Activated T-helper 9 cell treated with anti-CD3 and anti-CD28 coated beads, Interleukin-2, amount 50 U/mL, for 16 hours (primary cell): ENCODE measurements at places on chromosomes 3 and 15.

DNA sequence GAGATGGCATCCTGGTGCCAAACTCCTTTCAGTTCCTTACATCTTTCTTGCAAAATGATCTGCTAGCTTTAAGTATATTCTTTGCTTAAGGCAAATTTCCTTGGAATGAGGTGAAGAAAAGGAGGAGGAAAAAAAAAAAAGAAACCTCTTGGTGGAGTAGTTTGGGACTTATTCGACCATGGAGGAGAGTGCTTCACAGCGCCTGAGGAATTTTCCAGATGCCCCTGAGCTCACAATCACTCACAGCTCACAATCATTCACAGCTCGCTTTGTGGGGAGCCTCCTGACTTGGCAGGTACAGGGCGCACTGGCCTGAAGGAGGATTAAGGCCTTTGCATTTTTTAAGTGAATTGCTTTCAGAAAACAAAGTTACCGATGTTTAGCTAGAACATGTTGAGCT, 53.9 kb downstream of the BOC start:
- no peak for DNase-seq

GRCh38 chr3:114329823-114330222, 36.0 kb downstream of the TIGIT start:
- DNase-seq: no peak

DNA sequence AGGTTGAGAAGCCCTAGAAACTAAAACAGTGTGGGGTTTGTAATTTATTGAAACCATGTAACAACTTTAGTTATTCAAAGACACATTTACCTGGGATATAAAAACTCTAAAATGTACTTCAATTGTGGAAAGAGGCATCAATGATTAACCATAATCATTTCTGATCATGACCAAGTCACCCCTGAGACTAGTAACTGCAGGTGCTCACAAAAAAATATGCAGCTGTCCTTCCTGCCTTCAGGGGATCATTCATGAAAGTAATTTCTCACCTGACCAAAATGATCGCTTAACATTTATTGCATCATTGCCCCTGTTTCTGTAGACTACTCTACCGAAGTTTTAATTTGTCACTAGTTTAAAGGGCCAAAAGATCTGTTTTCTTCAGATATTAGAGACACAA, 9.0 kb downstream of the ACP3 start:
- no peak for DNase-seq

GRCh38 chr3:169604568-169604967, 58.9 kb downstream of the MECOM start:
- no peak for DNase-seq

GRCh38 chr3:53711387-53711786, 134.8 kb downstream of the CHDH start:
- no peak for DNase-seq

GRCh38 chr3:154137036-154137435, 15.8 kb downstream of the ARHGEF26 start:
- no peak for DNase-seq

GRCh38 chr3:13851997-13852637, 27.8 kb downstream of the WNT7A start:
- no peak for DNase-seq

- no peak for DNase-seq
These were observed 31.0 kb upstream of the FAM3D start for GRCh38 chr3:58697561-58697960.

DNA sequence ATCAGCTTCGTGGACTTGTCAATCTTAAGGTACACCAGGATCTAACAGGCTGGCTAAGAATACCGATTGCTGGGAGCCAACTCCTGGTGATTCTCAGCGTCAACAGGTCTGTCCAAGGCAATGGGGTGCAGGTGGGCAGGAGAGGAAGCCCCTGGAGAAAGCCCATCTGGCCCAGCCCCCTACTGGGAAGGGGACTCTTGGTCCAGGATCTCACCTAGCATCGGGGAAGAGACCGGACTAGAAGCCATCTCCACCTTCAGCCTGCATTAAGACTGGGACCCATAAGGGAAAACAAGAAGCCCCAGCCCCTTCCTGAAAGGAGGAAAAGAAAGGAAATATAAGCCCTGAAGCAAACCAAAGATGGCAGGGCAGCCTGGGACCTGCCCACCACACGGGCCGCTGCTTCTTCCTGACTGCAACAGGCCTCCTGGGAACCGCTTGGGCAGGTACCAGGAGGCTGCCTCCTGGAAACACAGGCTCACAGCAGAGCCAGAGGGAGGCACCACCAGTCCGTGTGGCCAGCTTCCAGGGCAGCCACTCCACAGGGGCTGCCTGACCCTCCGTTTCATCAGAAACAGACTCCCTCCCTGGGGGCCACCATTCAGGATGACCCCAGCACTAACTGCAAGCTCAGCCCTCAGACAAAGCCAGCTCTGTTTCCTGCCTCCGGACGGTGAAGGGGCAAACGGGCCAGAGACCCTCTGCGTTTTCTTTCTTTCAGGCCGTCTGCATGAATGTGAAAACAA, 100.2 kb downstream of the LRIG1 start:
- no peak for DNase-seq

DNA sequence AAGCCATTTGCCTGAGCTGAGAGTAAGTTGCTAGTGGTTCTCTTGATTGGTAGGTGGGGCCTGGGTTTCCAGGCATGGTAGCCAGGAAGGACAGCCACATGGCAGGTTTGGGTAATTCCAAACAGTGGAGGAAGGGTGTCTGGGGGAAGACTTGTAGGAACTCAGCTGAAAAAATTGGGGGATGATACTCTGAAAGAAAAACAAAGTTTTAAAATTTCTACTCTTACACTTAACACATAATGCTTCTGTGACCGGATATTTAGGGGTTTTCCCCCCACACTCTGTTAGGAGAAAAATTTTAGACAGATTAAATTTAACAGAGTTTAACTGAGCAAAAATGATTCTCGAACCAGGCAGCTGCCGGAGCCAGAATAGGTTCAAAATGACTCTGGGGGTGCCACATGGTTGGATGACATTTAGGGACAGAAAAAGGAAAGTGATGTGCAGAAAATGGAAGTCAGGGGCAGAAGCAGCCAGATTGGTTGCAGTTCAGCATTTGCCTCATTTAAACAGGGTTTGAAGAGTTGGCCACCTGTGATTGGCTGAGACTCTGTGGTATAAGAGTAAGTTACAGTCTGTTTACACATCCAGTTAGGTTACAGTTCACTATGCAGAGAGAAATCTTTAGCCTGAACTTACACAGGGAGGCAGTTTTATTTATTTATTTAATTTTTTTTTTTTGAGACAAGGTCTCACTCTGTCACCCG, 8.1 kb downstream of the B2M start:
- DNase-seq: no peak

GRCh38 chr3:61522060-61522459, 39.3 kb upstream of the PTPRG start:
- no peak for DNase-seq

- no peak for DNase-seq
These were observed 163.7 kb downstream of the MEIS2 start for GRCh38 chr15:36936613-36937012.

DNA sequence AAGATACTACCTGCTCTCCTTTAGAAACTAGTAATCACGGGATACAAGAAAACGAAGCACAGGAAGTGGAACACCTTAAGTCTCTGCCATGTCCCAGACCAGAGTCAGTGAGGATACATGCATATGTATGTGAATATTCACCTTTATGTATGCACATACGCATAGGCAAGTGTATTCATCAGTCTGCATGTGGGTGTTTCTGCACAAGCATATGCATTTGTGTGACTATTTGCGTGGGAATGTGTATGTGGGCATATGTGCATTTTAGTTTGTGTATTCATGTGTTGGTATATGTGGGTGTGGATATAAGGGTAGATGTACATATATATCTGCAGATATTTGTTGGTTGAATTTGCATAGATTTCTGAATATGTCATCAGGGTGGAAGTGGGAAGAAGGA, 889.7 kb downstream of the AGBL1 start:
- no peak for DNase-seq

GRCh38 chr3:68004091-68004490, 349.7 kb upstream of the SUCLG2 start:
- no peak for DNase-seq

DNA sequence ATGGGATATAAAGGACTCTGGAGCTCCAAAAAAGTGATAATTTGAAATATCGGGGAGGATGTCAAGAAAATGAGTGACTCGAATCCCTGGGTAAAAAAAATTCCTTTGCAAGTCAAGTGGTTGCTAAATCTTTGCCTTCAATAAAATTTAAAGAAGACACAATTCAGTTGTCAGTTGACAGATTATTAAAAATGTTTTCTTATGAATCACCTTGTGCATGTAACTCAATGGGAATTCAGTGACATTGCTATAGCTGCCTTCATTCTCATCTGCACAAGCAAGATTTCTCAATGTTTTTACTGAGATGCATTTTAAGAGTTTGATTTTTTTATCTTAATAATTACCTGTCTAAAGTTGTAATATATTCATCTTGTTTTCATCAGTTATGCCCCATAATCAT, 264.0 kb upstream of the IL12A start:
- no peak for DNase-seq

DNA sequence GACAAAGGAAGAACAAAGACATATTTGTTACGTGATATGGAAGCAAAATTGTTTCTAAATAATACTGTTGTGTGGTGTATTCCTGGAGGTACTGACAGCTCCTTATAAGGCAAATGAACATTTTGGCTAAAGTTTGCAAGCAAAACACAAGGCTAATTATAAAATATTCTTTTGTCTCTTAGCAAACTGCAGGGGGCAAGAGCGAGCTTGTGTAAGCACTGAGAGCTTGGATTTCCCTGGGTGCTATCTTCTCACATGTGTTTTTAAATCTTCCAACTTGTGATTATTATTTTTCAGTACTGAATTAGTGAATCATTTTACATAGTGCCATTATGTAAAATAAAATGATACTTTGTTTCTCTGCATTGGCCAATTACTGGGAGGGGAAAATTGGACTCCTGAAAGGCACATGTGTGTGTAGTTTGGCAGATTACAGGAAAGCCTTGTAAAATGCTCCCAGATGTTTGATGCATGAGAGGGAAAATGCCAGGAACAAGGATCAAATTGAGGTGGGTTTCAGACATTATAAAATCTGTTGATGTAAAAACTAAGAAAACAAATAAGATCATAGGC, 611.5 kb downstream of the AGBL1 start:
- no peak for DNase-seq

DNA sequence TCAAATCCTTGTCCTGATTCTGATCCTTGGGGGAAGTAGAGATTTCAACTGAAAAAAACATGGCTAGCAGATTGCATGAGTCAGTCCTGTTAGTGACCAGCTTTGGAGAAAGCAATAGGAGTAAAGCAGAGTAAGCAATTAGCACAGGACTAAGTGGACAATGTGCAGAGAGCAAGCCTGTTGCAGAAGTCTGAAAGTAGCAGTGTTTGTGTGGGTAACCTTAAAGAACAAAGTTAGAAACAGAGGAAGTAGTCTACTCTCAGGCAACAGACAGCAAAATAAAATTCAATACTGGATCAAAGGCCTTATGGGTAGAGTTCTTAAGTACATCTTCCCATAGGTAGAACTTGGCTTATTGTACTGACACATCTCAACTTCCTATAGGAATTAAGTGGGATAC, 916.8 kb downstream of the CADM2 start:
- no peak for DNase-seq

GRCh38 chr15:47523681-47524475, 193.4 kb upstream of the SEMA6D start:
- no peak for DNase-seq

DNA sequence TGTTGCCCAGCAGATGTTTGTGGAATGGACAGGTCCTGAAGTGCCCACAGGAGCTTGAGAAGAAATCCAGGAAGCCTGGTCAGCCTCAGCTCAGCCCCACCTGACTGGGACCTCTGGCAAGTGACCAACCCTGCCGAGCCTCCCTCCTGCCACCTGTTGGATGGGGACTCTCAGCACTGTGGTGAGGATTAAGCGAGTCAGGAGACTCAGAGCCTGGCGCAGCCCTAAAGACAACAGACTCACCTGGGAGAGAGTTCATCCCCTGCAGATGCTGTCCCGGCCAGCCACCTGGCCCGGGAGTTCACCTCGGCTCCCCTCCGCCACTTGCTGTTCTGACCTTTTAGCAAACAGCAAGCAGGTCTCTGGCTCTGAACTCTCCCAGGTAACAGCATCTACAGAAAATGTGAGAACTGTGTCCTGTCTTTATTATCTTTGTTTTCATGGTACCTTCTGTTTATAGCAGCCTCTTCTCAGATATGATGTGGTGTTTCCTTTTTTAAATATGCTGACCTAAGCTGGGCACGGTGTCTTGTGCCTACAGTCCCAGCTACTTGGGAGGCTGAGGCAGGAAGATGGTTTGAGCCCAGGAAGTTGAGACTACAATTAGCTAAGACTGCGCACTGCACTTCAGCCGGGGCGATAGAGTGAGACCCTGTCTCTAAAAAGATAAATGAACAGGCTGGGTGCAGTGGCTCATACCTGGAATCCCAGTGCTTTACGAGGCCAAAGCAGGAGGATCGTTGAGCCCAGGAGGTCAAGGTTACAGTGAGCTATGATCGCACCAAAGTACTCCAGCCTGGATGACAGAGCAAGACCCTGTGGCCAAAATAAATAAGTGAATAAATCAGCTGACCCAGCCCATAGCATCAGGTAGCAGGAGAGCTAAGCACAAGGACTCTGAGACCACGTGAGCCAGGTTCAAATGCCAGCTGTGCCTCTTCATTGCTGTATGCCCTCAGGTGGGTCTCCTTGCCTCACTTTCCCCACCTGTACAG, 32.4 kb upstream of the SLC6A6 start:
- DNase-seq: no peak

GRCh38 chr3:184769382-184770170, 42.4 kb upstream of the VPS8 start:
- DNase-seq: no peak
